MV-4-11 (cell line): ENCODE measurements at places on chromosomes 2 and 18.
A peak's percentile ranks its signal among the peaks of the same experiment; 100 is the strongest.

- DNase-seq = no peak
Observed at GRCh38 chr2:113896791-113897190, 6.9 kb downstream of the ACTR3 start.

DNA sequence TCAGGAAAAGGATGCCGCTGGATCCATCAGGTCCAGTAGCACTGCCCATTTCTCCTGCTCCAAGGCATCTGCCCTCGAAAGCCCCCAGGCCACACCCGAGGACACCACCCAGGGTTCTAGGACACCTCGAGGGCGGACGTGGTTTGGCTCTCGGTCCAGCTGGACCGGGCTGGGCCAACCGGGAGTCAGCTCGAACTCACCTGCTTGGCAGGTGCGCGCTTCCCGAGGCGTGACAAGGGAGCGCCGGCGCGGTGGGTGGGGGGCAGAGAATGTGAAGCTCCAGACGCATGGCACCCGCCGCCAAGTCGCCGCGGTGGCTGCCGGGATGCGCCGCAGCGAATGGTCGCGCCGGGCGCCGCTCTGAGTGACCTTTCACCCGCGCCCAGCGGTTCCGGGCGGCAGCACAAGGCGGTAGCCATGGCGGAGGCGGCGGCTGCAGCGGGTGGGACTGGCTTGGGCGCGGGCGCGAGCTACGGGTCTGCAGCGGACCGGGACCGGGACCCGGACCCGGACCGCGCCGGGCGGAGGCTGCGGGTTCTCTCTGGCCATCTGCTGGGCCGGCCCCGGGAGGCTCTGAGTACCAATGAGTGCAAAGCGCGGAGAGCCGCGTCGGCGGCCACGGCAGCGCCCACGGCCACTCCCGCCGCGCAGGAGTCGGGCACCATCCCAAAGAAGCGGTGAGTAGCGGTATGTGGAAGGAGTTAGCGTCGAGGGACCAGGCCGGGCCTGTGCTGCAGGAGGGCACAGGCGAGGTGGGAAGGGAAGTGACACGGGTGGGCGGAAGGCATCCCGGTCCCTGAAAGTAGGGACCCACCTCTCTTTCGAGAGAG lies at the start of gene AGPS:
Gene AGPS (plus strand): TSS at position 401 of the 830 bp plus-strand sequence. CDS start 17 bp downstream, at position 418.
- DNase-seq = peak; percentile 44

GRCh38 chr2:31294196-31294595 lies 60.2 kb downstream of the EHD3 start:
- peak; percentile 46 for DNase-seq

DNA sequence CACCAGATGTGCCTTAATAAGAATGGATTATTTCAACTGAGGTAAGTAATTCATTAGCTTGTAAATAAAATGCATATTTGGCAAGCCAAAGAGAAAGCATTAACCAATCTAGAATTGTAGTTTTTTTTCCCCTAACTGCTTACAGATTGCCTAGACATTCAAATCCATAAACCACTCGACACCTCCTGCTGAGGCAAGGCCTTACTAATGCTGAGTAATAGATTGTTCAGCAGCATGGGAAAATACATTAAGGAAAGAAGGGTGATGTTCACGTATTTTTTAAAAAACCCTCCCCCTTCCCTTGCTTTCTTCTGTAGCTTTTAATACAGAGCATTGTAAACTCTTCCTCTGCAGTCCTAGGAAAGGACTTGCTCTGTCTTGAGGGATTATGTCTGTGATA lies 17.0 kb upstream of the LINC00305 start:
- DNase-seq = no peak

DNA sequence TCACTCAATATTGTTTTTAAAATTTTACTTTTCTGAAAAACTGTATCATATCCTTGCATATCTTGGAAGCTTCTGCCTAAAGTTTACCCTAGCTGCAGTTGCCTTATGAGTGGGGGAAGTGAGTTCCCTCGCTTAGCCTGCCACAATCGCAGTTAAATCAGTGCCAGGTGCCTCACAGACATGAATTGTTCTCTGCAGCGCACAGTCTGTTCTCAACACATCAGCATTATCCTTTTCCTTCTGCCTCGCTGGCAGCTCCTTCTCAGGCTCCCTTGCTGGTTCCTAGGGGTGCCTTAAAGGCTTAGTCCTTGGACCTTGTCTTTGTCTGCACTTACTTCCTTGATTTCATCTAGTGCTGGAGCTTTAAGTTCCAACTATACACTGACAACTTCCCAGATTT lies 132.8 kb downstream of the TTC27 start:
- no peak for DNase-seq

- DNase-seq = peak; percentile 36
Observed at GRCh38 chr2:85753525-85754312, at the start of gene ATOH8. TSS of gene ATOH8 (plus strand) at chr2:85753991. CDS start at chr2:85754190, 199 bp downstream.

GRCh38 chr2:162111958-162112850 lies 38.2 kb upstream of the DPP4 start:
- no peak for DNase-seq

DNA sequence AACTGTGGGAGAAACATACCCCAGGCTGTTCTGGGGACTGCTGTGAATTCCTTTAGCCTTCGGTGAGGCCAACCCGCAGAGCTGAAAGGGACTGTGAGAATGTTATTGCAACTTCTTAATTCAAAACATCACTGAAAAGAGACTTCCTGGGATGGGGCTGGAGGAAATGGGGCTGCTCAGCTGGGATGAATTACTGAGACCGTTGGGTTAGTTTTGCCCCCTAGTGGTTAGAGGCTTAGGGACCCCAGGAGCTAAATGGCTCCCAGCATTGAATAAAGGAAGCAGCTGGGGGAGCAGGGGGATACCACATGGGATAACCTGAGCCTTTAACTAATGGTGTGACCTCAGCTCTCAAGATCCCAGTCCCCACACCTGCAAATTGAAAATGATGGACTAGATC lies 941.1 kb upstream of the FANCL start:
- DNase-seq = no peak

GRCh38 chr2:232513353-232513752 lies 6.8 kb upstream of the PRSS56 start:
- no peak for DNase-seq

GRCh38 chr2:32727157-32727556 lies 99.3 kb downstream of the TTC27 start:
- no peak for DNase-seq

- DNase-seq = peak; percentile 37
Observed at GRCh38 chr2:138730497-138731030, 49.6 kb downstream of the NXPH2 start.

DNA sequence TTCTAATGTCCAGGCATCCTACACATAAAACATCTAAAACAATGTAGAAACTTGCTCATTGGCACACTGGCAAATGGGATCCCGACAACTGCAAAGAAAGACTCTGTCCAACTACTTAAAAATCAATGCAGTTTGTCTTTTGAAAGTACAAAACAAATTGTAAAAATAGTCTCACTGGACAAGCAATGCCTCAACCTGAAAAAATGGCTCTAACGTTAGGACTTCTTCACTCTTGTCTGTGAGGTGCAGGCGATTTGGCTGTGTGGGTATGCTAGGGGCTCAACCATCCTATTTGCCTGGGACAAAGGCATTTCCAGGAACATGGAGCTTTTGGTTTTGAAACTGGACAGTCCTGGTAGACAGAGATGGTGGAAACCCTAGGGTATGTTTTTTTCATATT lies 10.7 kb downstream of the EFEMP1 start:
- DNase-seq = no peak

GRCh38 chr2:4269885-4270284 lies 566.5 kb downstream of the DCDC2C start:
- DNase-seq = no peak

DNA sequence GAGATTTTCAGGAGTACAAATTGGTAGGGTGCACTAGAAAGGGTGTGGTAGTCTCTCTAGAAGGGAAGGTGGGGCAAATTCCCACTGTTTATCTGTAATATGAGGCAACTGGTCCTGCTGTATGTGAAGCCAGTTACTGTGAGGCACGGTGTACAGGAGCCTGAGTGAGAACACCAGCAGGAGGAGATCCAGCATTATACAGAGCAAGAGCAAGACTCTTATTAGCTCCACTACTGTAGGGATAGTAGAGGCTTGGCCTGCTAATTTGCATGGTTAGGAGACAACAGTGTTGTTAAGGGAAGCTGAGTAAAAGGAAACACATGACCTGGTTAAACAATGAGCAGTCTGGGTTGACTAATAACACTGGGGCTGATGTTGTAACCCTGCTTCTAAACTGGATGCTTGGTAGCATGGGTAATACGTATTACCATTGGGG lies 76.3 kb upstream of the WDSUB1 start:
- peak; percentile 53 for DNase-seq

DNA sequence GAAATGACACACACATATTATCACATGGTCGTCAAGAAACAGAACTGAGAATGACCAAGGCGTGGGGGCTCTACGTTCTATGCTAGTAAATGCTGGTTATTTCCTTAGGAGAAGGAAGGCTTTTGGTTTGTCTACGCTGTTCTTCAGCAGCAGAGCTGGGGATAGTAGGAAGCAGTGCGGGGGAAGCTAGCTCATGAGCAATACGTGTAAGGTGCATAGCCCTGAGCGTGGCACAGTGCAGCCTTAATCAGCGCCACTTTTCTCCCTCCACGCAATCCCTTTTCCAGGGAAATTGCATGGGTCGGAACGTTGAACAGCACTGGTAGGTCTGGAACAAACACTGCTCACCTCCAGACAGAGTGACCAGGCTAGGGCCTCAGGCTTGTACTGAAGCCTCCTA lies 199.6 kb upstream of the FBXO11 start:
- peak; percentile 53 for DNase-seq

DNA sequence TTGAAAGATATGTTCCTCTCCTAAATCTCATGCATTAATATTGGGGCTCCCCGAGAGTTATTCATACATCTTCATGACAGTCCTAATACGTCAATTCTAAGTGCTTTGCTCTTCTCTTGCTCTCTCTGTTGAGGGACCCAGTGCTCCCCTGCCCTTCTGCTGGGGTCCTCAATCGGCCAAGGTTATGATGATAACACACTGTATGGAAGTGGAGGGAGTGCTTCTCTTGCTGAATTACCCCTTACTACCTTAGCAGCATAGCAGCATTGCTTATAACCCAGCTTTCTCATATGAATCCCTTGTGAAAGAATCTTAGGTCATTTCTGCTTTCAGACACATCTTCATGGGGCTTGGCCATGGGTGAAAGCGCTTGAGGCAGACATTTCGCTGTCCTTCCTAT lies 43.2 kb downstream of the ITPRID2 start:
- DNase-seq = no peak

DNA sequence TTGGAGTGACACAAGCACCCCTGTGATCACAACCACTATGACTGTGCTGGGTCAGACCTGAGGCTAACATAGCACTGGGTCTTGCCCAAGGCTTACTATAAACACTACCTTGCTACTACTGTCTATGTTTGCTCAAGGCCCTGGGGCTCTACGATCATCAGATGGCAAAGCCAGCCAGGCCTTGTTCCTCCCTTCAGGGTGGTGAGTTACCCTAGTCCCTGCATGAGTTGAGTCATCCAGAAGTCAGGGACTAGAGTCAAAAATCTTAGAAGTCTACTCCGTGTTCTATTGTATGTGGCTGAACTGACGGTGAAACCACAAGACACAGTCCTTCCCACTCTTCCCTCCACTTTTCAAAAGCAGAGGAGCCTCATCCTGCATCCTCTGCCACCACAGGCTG lies 551.2 kb upstream of the FSIP2 start:
- no peak for DNase-seq

DNA sequence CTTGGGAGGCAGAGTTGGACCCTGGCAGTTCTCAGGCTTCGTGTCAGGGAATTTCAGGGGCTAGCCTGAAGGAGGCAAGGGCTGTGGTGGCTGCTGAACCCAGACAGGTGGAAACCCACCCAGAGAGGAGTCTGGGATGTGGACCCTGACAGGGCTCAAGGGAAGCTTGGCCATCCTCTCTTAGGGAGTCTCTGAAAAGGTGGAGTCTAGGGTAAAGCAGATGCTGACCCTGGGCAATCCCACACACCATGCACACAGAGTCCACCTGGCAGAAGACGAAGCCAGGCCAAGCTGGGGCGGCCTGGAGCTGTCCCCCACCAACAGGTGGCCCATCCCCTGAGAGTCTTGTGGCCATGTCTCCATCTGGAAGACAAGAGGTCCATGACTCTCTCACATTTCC lies 41.2 kb upstream of the TEX51 start:
- no peak for DNase-seq

GRCh38 chr18:38948436-38948835 lies 1382.8 kb upstream of the CELF4 start:
- DNase-seq = no peak

DNA sequence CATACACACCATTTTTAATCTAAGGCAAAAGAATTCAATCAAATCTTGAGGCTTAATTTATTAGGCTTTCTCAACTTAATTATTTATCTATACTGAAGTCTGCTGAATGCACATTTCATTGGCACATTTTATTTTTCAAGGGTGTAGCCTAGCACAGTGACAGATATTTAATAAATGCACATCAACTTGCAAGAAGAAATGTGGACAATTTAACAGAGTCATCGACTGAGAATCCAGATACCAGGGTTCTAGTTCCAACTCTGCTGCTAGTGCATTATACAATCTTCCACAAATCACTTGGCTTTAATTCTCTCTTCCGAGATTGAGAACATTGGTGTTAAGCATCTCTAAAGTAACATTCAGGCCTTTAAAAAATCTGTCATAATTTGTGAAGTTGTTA lies 88.5 kb upstream of the RBBP8 start:
- DNase-seq = no peak

DNA sequence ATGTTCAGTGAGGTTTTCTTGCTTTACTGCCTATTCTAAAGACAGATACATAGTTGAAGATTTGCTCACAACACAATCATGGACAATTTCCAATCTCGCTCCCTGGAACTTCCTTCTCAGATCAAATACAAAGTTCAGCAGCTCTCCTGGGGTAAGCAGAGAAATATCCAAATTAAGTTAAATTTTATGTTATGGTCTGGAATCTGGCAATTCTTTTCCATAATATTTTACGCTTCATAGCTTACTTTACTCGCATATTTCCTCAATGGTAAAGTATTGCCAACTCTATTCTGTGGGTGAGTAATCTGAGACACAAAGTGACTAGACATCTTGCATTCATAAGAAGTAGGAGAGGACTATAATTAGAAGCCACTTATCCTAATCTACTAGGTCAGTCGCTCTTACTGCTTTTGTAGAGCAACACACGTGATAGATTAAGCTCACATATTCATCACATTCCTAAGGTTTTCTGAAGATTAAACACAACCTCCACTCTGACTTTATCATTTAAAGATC lies 529.4 kb downstream of the CCDC85A start:
- DNase-seq = no peak

DNA sequence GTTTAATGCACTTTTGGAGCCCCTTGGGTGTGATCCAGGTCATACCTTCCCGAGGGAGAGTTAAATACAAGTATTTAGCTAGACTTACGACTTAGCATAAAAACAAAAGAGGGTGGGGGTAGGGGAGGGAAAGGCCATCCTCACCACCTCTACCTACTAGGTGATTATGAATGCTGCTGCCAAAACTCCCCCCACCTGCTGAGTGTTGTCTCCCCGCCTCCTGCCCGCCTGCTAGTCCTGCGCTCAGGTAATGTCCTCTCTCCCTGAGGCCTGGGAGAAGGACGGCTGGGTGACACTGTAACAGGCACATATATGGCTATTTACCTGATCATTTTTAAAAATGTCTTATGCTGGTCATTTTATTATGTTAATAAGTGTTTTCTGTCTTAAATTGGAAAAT lies 3.0 kb upstream of the NCKAP5 start:
- DNase-seq = no peak
